ENCODE measurements at places on chromosomes 6 and 20. TPM values are rescaled to one million over a fixed set of nuclear protein-coding genes. Genes with fewer than 3 reads are reported as not detected.

DNA sequence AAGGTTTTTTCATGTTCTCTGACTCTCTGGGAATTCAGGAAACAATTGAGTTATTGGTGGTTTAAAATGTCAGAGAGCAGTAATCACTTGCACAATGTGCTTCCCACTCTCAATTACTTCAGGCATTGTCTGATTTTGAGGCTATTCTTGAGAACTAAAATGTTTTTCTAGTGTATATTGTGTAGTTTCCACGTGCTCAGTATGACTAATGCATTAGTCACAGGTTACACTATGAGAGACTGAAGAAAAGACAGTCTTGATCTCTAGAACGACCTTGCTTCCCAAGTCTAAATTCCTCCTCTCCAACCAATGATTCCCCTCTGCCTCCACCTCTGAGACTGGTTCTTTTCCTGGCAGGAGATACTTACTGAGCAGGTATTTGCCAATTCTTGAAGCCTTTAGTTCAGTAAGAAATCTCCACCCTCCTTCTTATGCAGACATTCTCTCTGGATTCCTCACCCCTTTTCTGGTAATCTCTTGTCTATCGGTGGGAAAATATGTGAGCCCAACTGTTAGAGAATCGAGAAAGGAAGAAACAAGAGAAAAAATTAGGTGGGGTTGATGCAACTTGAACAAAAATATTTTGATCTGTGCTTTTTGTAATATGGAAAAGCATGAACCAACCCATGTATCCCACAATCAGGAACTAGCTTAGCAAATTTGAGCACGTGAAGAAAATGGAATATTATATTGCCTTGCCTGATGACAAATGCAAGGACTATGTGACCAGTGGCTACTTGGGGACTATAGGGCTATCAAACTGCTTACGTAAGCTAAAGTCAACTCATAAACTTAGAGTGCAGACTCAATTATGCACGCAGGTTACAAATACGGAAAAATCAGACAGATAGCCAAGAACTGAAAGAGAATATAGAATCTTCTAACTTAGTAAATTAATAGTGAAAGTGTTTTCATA, 61.1 kb upstream of the SLC22A16 start:
- H3K4me3 ChIP-seq, result no peak overlapping the region
- no peak overlapping the region for H3K27ac ChIP-seq
- peaks cover 8% of the 10 kb centered on the region for H3K36me3 ChIP-seq
- DNase-seq, result no peak
- no peaks in the 10 kb centered on the region for H3K27me3 ChIP-seq

DNA sequence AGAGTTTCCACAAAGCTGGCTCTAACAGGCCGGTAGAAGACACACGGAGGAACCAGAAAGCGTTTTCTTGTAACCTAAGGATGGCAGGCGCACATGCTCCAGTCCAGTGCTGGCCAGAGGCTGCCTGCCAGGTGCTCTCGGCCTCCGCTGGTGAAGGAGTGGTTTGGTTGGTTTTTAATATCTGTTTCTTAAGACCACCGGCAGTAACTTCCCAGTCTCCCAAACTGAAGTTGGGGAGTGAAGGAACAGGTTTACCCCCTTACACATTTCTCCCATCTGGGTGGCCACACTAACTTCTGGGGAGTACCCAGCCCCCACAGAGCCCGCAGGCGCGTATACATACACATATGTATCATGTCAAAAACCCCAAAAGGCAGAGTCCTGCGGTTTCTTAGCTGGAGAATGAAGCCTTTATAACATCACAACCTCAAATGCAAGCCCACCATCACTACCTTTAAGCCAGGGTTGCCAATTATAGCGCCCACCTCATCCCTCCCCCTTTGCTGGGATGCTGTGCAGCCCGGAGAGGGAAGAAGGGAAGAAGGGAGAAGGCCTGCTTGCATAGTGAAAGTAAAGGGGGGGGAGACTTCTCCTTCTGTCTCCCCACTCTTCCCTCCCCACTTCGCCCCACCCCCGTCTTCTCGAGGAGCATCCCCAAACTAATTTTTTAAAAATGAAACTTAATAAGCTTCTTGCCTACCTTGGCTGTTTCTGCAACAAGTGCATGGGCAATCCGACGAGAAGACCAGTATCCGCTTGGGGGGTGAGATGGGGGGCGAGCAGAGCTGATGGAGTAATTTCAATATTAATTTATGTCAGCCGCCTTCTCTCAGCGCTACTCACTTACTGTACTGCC, 1.0 kb downstream of the TRERF1 start:
- H3K4me3 ChIP-seq, result peak overlapping the region; percentile 87
- peaks cover 3% of the 10 kb centered on the region for H3K27me3 ChIP-seq
- H3K27ac ChIP-seq, result peak overlapping the region; percentile 70
- peaks cover 51% of the 10 kb centered on the region for H3K4me1 ChIP-seq
- peak; percentile 39 for DNase-seq
- H3K36me3 ChIP-seq, result peaks cover 36% of the 10 kb centered on the region

DNA sequence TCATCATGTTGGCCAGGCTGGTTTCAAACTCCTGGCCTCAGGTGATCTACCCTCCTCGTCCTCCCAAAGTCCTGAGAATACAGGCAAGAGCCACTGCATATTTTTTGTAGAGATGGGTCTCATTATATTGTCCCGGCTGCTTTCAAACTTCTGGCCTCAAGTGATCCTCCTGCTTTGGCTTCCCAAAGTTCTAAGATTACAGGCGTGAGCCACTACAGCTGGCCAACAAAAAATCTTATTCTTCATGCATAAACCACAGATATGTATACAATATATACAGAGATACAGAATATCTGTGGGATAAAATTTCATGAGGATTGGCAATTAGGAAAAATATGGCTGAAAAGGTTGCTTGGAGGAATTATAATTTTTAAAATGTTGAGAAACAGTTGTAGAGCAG, 49.9 kb downstream of the SLC35A1 start:
- no peak for DNase-seq
- H3K36me3 ChIP-seq, result peaks cover 34% of the 10 kb centered on the region
- H3K27ac ChIP-seq, result no peak overlapping the region
- H3K27me3 ChIP-seq, result no peaks in the 10 kb centered on the region
- no peak overlapping the region for H3K4me3 ChIP-seq

RBL1 gene
- 45.2 TPM for total RNA-seq

GRCh38 chr6:110949679-110950285, 8.7 kb upstream of the GTF3C6 start:
- H3K4me3 ChIP-seq, result no peak overlapping the region
- peaks cover 10% of the 10 kb centered on the region for H3K4me1 ChIP-seq
- no peaks in the 10 kb centered on the region for H3K27me3 ChIP-seq
- no peak overlapping the region for H3K27ac ChIP-seq

GRCh38 chr20:17558154-17558940, 11.5 kb upstream of the DSTN start:
- H3K36me3 ChIP-seq, result no peaks in the 10 kb centered on the region
- peaks cover 29% of the 10 kb centered on the region for H3K4me1 ChIP-seq
- H3K4me3 ChIP-seq, result no peak overlapping the region
- no peak overlapping the region for H3K27ac ChIP-seq
- no peaks in the 10 kb centered on the region for H3K27me3 ChIP-seq

GRCh38 chr6:74735304-74735703, 470.5 kb downstream of the COL12A1 start:
- no peak overlapping the region for H3K27ac ChIP-seq
- DNase-seq, result no peak
- H3K4me3 ChIP-seq, result no peak overlapping the region

DNA sequence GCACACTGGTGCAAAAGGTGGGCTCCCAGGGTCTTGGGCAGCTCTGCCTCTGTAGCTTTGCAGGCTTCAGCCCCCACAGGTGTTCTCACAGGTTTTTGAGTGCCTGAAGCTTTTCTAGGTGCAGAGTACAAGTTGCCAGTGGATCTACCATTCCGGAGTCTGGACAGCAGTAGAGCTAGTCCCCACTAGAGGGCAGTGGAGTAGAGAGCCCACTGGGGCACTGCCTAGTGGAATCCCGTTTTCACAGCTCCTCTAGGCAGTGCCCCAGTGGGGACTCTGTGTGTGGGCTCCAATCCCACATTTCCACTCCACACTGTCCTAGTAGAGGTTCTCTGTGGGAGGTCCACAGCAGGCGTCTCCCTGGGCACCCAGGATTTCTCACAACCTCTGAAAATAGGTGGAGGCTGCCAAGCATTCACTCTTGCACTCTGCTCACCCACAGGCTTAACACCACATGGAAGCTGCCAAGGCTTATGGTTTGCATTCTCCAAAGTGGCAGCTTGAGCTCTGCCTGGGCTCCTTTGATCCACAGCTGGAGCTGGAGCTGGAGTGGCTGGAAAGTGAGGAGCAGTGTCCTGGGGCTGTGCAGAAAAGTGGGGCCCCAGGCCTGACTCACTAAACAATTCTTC, 86.3 kb upstream of the PROKR2 start:
- H3K4me3 ChIP-seq, result no peak overlapping the region
- H3K27ac ChIP-seq, result no peak overlapping the region
- peak; percentile 20 for DNase-seq
- no peaks in the 10 kb centered on the region for H3K36me3 ChIP-seq

DNA sequence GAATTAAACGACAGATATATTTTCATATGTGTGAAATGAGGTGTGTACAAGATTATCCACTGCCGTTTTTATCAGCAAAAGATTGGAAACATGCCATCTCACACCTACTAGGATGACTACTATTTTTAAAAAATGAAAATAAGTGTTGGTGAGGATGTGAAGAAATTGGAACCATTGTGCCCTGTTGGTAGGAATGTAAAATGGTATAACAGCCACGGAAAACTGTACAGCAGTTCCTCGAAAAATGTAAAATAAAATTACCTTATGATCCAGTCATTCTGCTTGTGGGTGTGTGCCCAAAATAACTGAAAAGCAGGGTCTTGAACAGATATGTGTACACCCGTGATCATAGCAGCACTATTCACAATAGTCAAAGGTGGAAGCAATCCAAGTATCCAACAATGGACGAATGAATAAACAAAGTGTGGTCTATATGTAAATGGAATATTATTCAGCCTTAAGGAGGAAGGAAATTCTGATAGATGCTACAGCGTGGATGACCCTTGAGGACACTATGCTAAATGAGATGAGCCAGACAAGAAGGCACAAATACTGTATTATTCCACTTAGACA, 27.0 kb upstream of the CCN5 start:
- no peaks in the 10 kb centered on the region for H3K36me3 ChIP-seq
- H3K4me1 ChIP-seq, result no peaks in the 10 kb centered on the region
- no peak overlapping the region for H3K4me3 ChIP-seq
- no peak for DNase-seq
- peaks cover 13% of the 10 kb centered on the region for H3K27me3 ChIP-seq

- DNase-seq, result no peak
- peaks cover 14% of the 10 kb centered on the region for H3K4me1 ChIP-seq
- H3K27me3 ChIP-seq, result no peaks in the 10 kb centered on the region
- no peak overlapping the region for H3K4me3 ChIP-seq
- peaks cover 70% of the 10 kb centered on the region for H3K36me3 ChIP-seq
- no peak overlapping the region for H3K27ac ChIP-seq
These were observed 14.9 kb downstream of the SRPK1 start for GRCh38 chr6:35905841-35906498.

DNA sequence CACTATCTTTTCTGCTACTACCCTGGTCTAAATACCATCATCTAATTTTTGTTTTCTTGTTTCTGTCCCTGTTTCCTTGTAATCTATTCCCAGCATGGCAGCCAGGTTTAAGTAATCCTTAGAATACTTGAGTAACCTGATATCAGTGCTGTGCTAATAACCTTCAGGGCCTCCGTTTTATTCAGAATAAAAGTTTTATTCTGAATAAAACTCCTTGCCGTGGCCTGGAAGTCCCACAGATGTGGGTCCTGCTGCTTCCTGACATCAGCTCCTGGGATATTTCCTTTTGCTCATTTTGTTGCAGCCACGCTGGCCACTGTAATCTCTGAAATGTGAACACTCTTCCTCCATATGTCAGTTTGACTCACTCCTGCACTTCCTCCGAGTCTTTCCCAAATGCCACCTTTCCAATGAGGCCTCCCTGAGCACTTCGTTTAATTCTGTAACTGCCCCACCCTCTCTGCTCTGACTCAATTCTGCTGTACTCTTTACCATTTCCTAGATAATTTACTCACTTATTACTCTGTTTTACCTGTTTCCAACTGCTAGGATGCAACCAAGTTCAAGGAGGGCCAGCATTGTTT, 114.0 kb upstream of the FOXA2 start:
- no peaks in the 10 kb centered on the region for H3K4me1 ChIP-seq
- no peaks in the 10 kb centered on the region for H3K36me3 ChIP-seq
- H3K27ac ChIP-seq, result no peak overlapping the region
- DNase-seq, result no peak

- peak overlapping the region; percentile 92 for H3K4me3 ChIP-seq
- peak; percentile 40 for DNase-seq
- H3K4me1 ChIP-seq, result peaks cover 40% of the 10 kb centered on the region
- no peaks in the 10 kb centered on the region for H3K27me3 ChIP-seq
These were observed 612 bp downstream of the ADAT2 start for GRCh38 chr6:143449714-143450452.

DNA sequence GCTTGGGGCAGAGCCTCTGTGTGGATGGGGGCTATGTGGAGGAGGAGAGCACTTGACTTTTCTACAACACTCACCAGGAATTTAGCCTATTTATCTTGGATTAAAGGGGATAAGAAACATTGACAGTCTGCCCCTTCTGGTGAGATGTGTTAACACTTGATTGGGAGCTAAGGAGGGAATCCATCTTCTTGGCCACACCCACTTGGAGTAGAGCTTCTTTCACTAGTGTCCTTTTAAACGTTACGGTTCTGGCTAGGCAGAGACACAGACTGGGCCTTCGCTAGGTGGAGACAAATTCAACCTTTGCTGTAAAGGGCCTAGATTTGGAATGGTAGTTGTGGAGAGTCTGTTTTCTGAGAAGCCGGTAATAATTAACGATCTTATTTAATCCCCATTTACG, 15.5 kb upstream of the TPBG start:
- no peak overlapping the region for H3K27ac ChIP-seq
- no peaks in the 10 kb centered on the region for H3K27me3 ChIP-seq
- no peaks in the 10 kb centered on the region for H3K4me1 ChIP-seq
- no peak for DNase-seq
- H3K4me3 ChIP-seq, result no peak overlapping the region
- no peaks in the 10 kb centered on the region for H3K36me3 ChIP-seq

AP5S1 gene
- 15.5 TPM for total RNA-seq

PRDM13 gene
- total RNA-seq, result not detected

All from activated CD4-positive, alpha-beta memory T cell treated with anti-CD3 and anti-CD28 coated beads, Interleukin-2, amount 10 ng/mL, durations not matched to agents 7 days and 5 days (primary cell).